ENCODE measurements at places on chromosomes 3 and 15.

DNA sequence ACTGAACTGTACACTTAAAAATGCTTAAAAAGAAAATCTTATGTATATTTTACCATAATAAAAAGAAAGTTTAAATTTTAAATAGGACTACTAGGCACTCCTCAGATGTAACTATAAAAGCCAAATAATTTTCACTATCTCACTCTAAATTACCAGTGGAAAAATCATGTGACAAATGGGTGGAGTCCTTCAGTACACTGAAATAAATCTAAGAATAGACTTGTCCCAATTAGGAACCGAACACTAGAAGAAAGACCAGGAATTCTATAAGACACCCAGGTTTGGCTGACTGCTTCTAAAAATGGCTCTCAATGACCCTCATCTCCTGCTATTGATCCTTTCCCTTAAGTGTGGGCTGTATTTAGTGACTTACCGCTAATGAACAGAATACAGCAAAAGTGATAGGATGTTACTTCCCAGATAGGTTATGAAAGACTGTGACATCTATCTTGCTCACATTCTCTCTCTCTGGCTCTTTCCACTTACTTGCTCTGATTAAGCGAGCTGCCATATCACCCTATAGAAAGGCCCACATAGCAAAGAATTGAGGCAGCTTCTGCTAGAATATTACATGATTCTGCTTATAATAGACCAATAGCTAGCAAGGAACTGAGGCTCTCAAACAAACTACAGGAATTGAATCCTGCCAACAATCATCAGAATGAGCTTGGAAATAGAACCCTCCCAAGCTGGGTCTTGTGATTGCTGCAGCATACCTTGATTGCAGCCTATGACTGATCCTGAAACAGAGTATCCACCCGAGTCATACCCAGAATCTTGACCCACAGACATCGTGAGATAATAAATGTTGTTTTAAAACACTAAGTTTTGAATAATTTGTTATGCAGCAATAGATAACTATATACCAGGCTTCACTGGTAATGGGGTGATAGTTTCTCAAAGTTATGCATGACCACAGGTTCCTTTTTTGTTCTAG is 16.9 kb downstream of the TTBK2 start:
- DNase-seq, result no peak

GRCh38 chr3:10804183-10804648 is 11.8 kb upstream of the SLC6A11 start:
- DNase-seq, result no peak

- DNase-seq, result no peak
Measured at GRCh38 chr3:46907271-46907670, 29.8 kb downstream of the PTH1R start.

- no peak for DNase-seq
Measured at GRCh38 chr3:355622-356021, 159.1 kb downstream of the CHL1 start.

DNA sequence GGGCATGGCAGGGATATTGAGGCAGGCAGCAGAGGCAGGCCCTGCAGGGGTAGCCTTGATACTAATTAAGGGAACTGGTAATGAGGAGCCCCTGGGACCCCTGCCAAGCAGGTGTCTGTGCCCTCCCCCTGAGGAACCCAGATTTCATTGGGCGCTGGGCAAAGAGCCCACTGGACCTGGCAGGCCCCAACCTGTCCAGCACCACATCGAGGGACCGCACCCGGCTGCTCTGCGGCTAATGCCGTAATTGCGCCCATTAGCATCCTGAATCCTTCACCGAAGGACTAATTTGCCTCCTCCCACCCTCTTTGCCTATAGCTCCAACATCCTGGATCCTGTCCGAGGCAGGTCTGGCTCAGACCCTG is 13.7 kb upstream of the SEMA3B start:
- no peak for DNase-seq

DNA sequence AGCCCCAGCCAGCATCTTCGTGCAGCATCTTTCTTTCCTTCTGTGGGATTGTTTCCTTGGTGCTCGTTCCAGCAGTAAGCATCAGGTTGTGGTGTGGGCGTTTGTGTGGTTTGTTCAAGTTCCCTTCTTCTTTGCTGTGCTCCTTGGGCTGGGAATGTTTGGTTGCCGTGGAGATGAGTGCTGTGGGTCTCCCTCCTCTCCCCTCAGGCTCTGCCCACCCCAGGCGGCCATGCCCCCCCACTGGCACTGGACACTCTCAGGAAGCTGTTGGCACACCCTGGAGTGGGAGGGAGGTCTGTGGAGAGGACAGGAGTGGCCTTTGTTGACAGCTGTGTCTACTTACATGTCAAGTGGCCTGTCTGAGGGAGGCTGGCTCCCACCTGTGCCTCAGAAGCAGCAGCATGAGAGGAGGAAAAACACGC is 46.5 kb upstream of the SACM1L start:
- peak; percentile 25 for DNase-seq

- no peak for DNase-seq
Measured at GRCh38 chr3:49466085-49466484, 4.0 kb upstream of the DAG1 start.

DNA sequence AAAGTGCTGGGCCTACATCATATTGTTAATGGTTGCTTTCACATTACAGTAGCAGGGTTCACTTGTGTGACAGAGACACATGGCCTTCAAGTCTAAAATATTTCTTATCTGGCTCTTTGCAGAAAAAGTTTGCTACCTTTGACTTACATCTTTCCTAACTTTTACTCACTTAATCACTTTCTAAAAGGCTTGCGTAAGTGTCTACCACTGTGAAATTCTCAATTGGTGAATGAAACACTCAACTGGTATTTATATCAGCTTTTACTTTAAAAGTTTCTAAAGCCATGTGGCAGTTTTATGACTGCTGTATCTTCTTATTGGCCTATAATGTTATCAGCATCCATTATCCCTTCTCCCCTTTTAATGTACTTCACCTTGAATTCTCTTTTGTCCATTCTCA is 554.5 kb downstream of the ZIC1 start:
- DNase-seq, result no peak

DNA sequence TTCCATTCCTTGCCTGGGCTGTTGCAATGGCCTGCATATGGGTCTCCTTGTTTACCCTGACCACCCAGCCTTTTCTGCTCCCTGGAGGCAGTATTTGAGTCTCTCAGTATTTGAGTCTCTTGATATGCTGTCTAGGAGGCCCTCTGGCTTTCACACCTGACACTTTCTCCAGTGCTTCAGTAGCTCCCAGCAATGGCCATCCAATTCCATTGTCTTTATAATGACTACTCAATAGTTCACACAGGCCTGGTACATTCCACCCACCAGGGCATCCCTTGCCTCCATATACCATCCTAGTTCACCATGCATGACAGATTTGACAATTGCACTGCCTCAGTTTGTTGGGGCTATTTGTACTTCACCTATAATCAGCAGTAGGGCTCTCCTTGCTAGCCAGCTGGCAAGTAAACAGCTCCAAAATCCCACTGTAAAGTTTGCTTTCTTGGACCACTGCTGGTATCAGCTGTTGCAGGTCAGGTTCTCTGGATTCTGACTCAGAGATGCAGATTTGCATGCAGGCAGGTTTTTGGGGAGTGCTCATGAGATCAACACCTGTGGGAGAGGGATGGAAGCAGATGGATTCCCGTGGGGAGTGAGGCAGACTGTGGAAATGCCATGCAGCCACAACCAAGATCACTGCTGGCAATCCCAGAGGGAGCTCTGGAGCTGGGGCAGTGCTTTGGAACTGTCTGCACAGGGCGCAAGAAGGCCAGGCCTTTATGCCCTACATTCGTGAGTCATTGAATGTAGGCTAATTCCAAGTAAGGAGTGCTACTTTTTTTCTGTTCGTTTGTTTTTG is 19.1 kb upstream of the XIRP1 start:
- DNase-seq, result no peak

DNA sequence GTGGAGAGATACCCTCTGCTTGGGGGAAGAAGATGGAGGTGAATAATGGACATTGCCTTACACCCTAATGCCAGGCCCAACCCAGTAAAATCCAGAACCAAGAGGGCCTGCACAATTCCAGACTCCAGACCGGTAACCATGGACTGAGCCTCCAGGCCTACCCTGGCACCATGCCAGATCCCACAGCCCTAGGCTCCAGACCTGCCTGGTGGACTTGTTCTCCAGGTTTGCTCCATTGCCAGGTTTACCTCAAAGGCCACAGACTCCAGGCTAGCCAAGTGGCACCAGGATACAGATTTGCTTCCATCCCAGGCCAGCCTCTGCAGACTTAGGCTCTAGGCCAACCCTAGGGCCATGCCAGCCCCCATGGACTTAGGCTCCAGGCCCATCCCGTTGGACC is 14.0 kb downstream of the PLCH1 start:
- no peak for DNase-seq

- no peak for DNase-seq
Measured at GRCh38 chr15:35306361-35306981, 221.4 kb upstream of the NANOGP8 start.

GRCh38 chr15:36407647-36408046 is 171.8 kb upstream of the CDIN1 start:
- no peak for DNase-seq

DNA sequence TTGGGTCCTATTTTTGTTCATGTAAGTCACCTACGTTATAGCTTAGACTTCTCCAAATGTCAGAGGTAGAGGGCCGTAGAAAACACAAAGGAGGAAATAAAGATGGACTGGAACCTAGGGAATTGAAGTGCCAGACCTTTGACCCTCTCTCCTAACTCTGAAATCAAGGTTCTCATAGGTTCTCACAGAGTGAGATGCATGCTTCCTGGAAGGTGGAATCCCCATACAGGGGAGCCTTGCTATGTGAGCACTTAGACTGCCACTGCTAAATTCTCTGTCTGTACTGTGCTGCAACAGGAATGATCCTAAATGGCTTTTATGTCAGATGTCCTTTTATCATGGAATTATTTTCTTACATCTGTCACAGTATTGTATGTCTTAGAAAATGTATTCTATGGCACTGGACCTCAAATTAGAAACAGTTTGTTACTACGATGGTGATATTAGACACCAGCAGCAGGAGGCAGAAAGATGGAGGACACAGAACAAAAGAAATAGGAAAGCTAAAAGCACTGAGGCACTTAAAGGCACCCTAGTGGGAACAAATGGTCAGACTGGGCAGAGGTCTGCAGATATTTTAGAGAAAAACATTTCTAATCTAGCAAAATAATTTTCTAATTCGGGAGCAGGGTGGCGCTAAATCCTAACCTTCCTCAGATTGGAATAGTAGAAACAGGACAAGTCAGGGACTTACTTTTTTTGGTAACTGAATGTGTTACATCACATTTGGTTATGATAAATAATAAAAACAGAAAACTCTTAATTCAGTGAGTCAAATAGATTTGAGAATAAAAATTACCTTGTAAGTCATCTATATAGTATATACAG is 60.2 kb upstream of the CDAN1 start:
- no peak for DNase-seq

- peak; percentile 73 for DNase-seq
Measured at GRCh38 chr15:79853492-79854328, 43.1 kb downstream of the MTHFS start.

DNA sequence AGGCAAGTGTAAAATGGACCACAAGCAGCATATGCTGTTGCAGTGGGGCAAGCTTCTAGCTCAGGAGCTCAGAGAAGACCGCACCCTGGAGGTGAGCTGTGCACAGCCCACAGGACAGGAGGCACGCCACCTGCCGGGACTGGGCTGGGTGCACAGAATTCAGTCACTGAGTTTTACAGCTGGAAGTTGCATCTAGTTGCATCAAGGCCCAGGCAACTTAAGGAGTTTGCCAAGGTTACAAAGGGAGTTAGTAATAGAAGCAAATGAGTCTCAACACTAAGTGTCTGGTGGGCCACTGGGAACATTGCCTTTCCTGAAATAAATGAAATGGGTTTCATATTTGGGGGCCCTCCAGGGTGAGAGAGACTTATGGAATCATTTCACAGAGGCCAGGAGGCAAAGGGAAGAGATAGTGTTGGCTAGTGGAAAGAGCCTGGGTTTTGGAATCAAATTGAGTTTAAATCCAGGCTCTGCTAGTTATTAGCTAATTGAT is 36.0 kb upstream of the TIMP4 start:
- DNase-seq, result no peak

DNA sequence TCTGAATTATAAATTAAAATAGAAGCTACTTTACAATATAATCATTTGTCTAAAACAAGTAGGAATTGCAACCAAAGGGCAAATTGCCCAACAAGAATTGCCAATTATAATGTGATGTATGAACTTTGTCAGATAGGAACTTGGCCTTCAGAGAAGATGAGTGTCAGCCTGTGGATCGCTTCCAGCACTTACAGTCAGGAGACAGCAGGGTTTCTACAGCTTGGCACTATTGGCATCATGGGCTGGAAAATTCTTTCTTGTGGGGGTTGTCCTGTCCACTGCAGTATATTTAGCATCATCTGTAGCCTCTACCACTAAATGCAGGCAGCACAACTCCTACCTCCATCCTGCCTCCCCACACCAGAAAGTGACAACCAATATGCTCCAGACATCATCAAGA is 48.1 kb upstream of the CRBN start:
- no peak for DNase-seq

DNA sequence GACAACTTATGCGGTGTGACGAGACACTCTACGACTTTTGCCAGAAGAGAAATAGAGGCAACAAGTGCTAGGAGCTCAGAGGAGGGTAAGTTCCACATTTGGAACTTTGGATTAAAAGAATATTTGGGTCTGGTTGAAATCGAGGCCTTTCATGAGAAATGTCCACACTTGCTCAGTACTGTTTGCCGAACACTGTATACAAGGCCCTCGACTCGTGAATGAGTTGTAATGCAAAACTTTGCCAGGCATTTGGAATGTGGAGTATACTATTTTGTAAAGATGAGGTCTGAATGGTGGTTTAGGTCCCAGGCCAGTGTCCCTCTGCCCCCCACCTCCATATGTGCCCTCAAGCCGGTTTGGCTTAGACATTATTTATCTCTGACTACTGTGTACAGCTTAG is 73.9 kb downstream of the IGF1R start:
- no peak for DNase-seq

DNA sequence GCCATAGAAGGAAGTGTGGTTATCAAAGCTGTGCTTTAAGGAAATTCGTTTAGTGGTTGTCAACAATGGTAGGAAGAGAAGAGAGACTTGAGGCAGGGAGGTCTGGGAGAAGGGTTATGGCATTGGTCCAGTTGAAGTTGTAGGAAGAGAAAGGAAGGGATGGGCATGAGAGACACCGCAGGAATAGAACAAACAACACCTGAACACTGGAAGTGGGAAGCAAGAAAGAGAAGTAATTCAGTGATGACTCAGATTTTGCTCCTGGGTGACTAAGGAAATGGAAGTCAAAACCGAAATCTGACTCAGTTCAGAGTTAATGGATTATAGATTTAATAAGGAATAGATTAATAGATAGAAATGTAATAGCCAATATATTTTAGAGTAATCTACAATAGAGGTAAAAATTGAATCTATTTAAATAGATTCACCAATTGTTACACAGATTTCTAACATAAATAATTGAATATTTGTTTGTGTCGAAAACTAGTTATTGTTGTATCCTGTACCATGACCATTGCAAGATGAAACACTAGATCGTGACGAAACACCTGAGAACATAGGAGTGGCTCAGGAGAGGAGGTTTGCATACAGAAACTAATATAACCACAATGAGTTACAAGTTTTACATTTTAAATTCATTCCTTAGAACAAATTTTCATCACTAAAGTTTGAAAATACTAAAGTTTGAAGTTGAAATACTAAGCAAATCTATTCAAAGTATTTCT is 36.0 kb downstream of the THBS1 start:
- DNase-seq, result no peak

All from SW 1271 (cell line).